ENCODE measurements at places on chromosomes 4 and X. TPM values are rescaled to one million over a fixed set of nuclear protein-coding genes. Genes with fewer than 3 reads are reported as not detected.

- DNase-seq: no peak
Observed at GRCh38 chr4:16113741-16114140, 29.9 kb upstream of the PROM1 start.

GRCh38 chr4:167722487-167722808 is 369.9 kb upstream of the ANXA10 start:
- no peak for DNase-seq

FAM236C gene
- polyA plus RNA-seq: not detected

- DNase-seq: no peak
Observed at GRCh38 chrX:70168238-70169188, 8.8 kb upstream of the DGAT2L6 start.

DNA sequence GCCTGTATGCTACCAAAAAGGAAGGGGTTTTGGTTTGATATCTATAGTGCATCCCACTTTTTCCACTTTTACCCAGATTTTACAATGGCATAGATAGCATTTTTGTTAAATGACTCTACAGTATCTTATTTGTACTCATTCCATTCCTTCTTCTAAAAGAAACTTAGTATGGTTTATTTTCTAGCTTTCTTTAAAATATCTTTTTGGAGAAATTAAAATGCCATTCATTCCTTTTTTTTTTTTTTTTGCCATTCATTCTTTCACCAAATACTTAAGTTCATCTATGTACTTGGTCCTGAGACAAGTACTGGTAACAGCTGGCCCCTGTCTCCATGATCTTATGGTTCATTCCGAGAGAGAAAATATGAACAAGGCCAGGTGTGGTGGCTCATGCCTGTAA is 49.1 kb downstream of the MID1 start:
- no peak for DNase-seq

ARL9 gene
- 0.23 TPM for polyA plus RNA-seq

DNA sequence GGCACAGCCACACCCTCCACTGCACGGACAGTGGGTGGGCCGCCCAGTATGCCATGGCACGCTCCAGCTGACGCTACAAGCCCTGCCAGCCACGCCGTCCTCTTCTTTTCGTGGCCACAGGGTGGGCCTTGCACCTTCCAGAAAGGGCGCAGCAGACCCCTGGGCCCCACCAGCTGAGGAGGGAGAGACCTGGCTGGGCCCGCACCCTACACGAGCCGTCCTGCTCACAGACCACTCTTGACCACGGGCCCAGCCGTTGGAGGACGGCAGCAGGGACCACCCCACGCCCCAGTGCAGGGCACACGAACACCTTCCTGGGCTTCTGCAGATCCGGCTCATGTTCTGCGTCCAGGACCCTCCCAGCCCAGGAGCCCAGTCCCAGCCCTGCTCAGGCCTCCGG is 27.1 kb downstream of the FAM53A start:
- no peak for DNase-seq

GAB3 gene
- polyA plus RNA-seq: 0.82 TPM

CXorf49 gene
- polyA plus RNA-seq: not detected

GRCh38 chr4:100806988-100807387 is 289.2 kb upstream of the EMCN start:
- no peak for DNase-seq

UGT2B10 gene
- not detected for polyA plus RNA-seq

- no peak for DNase-seq
Observed at GRCh38 chr4:158811704-158812103, 42.9 kb downstream of the FNIP2 start.

- DNase-seq: no peak
Observed at GRCh38 chr4:158065176-158065575, 107.6 kb downstream of the GASK1B start.

NR0B1 gene
- polyA plus RNA-seq: 0.05 TPM

BMX gene
- polyA plus RNA-seq: not detected

GRCh38 chr4:175106301-175106700 is 188.1 kb downstream of the ADAM29 start:
- DNase-seq: no peak

DNA sequence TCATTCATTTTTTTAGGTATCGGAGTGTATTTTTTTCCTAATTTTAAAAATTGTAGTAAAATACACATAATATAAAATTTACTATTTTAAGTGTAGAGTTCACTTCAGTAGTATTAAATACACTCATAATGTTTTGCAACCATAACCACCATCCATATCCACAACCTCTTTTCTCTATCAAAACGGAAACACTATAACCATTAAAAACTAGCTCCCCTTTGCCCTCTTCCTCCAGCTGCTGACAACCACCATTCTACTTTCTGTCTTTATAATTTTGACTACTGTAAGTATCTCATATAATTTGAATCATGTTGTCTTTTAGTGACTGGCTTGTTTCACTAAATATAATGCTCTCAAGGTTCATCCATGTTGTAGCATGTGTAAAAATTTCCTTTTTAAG is 205.4 kb upstream of the CXorf51B start:
- DNase-seq: no peak

DNA sequence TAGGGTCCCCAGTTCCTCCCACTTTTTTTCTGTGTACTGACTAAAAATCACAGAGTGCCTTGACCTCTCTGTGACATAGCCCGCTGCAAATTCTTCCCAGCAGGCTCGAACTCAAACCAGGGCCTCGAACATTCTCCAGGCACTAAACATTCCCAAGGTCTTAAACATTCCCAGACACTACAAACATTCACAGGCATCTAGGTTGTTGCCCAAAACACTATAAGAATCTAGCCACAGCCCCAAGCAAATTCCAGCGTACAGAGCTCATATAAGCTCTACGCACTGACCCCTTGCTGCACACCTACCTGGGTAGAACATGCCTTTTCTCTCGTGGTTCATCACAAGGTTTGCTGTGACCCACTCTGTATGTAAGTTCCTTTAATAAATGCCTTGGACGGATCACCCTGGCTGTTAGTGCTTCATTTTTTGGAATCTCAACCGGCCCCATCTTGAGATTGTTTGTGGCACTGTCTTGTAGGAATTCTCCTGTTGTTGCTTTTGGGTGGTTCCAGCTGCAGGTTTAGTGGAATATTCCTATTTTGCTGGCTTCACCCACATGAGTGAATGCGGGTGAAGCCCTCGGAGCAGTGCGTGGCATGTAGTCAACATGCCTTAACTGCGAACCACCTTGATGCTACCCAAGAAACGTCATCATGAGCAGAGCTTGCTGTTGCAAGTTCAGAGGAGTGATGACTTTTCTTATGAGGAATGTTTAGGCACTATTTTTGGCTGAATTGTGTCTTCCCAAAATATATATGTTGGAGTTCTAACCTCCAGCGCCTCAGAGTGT is 230.0 kb downstream of the HS3ST1 start:
- DNase-seq: no peak

DNA sequence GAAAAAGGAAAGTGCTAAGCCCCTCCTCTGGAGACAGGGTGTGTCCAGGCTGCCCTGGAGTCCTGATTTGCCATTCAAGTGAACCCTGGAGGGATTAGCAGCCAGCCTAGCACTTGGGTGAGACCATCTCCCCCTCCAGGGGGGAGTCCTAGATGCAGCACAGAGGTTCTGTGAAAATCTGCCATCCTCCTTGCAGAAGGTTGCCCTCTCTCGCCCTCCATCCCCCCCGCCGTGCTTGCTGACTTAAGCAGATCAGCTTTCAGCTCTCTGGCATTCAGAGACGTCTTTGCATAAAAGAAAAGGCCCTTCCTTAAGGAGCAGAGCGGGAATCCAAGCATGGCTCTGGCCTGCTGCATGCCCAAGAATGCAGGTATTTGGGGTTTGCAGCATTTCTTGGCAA is 102.1 kb upstream of the SCML1 start:
- DNase-seq: no peak

GRCh38 chr4:12933760-12934221 is 550.3 kb downstream of the RAB28 start:
- no peak for DNase-seq

GYPB gene
- polyA plus RNA-seq: not detected

GRCh38 chr4:151668689-151669402 is 92.0 kb downstream of the GATB start:
- DNase-seq: no peak

VEGFC gene
- polyA plus RNA-seq: 47.7 TPM

- no peak for DNase-seq
Observed at GRCh38 chrX:1646009-1646408, 31.1 kb downstream of the ASMT start.

PDLIM5 gene
- 207 TPM for polyA plus RNA-seq

DNA sequence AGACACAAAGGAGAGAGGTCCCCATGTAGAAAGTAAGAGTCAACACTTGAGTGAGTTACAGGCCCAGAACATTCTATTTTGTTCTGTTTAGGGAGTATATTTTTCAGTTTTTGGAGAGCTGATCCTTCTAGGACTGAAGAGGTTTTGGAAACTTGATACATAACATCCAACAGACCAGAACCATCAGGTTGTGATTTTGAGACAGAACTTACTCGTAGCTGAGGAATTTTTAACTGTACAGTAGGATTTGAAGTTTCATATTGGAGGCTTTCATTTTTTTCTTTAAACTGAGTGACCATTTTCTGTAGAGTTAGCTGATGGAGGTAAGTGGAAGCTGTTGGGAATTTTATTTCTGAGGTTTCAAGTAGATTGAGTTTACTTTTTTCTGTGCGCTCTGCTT is 73.3 kb downstream of the NCAPG start:
- DNase-seq: peak; percentile 2

MAGEH1 gene
- polyA plus RNA-seq: 22.1 TPM

FGFBP1 gene
- polyA plus RNA-seq: not detected

GRCh38 chr4:122973465-122973864 is 51.1 kb upstream of the NUDT6 start:
- no peak for DNase-seq

GRCh38 chrX:41308884-41309647 is 24.9 kb upstream of the DDX3X start:
- DNase-seq: no peak

GRCh38 chr4:85555206-85555605 is 80.3 kb downstream of the ARHGAP24 start:
- no peak for DNase-seq

SMR3B gene
- polyA plus RNA-seq: not detected

GRCh38 chr4:173277340-173277739 is 56.8 kb downstream of the HMGB2 start:
- no peak for DNase-seq

SPINK2 gene
- polyA plus RNA-seq: not detected

GRCh38 chr4:107855723-107856122 is 31.0 kb downstream of the SGMS2 start:
- no peak for DNase-seq

FAT1 gene
- 489 TPM for polyA plus RNA-seq

DNA sequence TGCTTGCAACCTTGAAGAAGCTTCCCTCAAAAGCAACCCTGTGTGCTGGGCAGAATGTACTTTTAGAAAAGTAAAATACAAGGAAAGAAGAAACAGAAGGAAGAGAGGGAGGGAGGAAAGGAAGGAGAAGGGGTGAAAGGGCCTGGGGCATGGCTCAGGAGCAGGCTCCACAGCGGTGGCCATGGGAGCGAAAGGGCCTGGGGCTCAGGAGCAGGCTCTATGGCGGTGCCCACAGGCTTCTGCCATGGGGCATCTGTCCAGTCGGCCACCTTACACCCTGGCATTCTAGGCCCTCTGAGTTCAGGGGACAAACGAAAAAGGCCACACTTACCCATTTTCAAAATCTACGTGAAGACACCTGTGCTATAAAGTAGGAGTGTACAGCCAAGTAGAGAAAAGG is 31.4 kb downstream of the GAK start:
- DNase-seq: no peak

SLC9A7 gene
- 21.5 TPM for polyA plus RNA-seq
